MM.1S (cell line): ENCODE measurements at places on chromosomes 7 and 10.

DNA sequence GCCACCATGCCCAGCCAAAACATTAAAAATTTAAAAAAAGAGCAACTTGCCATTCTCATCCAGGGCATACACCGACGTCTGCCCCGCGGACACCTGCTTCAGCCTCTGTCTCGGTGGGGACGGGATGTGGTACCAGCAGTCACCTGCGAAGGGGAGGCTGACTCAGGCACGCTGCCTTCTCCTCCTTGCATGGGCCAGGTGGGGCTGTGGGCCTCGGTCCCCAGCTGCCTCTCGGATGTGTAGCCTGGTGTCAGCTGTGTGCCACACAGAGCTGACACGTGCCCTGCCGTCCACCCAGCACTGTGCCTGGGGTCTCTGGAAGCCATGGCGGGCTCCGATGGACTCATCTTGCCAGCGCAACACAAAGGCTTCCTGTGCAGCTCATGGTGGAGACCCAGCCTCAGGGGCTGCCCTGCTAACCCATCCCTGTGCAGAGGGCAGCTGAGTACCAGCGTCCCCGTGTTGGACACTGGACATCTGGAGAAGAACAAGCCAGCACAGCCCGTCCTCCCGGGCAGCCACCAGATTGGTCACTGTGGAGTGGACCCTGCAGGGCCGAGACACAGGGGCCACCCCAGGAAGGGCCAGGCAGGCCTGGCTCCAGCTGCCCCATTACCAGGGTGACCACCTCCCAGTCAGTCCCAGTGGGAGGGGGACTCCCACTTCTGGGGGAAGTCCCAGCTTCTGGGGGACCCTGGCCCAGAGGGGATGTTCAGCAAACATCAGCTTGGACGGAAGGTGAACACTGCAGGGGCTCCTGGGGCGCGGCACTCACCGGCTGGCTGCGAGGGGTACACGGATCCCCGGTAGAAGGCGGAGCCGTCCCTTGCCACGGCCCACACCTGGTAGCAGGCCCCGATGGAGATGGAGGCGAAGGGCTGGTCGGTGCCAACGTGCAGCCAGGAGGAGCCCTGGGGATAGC is 10.6 kb downstream of the BHLHA15 start:
- DNase-seq: no peak

GRCh38 chr10:95334805-95335144 is 44.0 kb upstream of the PDLIM1 start:
- no peak for DNase-seq

DNA sequence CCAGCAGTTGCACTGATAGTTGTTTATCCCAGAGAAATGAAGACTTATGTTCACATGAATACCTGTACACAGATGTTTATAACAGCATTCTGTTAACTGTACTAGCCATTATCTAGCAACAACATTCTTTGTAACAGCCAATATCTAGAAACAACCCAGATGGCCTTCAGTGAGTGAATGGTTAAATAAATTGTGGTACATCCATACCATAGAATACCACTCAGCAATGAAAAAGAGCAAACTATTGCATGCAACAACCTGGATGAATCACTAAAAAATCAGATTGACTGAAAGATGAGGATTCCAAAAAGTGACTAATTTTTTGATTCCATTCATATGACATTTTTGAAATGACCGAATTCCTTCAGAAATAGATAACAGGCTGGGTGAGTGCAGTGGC is 360.3 kb downstream of the MALRD1 start:
- DNase-seq: no peak

- DNase-seq: no peak
These were observed 33.7 kb downstream of the R3HCC1L start for GRCh38 chr10:98168147-98168546.

GRCh38 chr7:130896898-130897514 is 163.0 kb upstream of the KLF14 start:
- DNase-seq: peak; percentile 44
